Stimulated activated CD4-positive, alpha-beta T cell treated with anti-CD3 and anti-CD28 coated beads, Interleukin-2, amount 100 ng/mL, for 4 hours (primary cell): ENCODE measurements at places on chromosomes 4 and X.

DNA sequence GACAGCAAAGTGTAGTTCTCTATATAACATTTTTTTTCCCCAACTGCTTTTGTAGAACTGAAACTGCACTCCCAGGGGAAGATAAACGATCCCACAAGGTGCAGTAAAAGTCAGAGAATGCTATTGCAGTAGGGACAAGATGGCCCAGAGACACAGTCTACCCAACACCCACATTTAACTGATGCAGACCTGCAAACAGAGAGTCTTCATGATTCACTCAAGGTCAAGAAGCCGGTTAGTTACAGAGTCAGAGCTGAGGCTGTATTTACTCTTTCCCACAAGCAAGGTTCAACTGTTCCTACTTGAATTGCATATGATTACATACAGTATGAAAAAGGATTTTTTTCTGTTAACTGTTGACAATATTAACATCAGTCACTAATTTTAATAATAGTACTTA lies 654.6 kb downstream of the IL1RAPL1 start:
- no peak for DNase-seq

GRCh38 chrX:119573222-119573621 lies 1.1 kb upstream of the UBE2A start:
- DNase-seq: no peak

DNA sequence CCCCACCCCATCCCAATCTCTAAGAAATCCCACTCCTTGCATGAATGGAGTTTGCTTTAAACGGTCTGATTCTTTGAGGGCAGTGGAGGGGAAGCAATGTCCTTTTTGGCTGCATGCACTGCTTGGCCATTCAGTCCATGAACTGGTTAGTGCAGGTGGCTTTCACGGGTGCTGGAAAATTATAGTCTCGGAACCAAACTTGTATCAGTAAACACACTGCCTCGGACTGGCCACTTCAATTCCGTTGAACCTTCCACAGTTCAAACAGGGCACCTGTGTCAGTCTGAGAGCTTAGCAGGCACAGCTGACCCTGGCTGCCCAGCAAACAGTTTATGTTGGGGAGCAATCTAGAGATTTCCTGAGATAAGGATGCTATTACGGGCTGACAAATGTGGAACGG lies 255.6 kb downstream of the DHX15 start:
- DNase-seq: no peak

GRCh38 chrX:51743179-51743957 lies at the start of gene GSPT2:
TSS of gene GSPT2 (plus strand) at chrX:51743442. CDS start at chrX:51743627, 185 bp downstream.
- DNase-seq: peak; percentile 26

- DNase-seq: no peak
These were observed 1760.8 kb upstream of the PCDH10 start for GRCh38 chr4:131388277-131388676.

DNA sequence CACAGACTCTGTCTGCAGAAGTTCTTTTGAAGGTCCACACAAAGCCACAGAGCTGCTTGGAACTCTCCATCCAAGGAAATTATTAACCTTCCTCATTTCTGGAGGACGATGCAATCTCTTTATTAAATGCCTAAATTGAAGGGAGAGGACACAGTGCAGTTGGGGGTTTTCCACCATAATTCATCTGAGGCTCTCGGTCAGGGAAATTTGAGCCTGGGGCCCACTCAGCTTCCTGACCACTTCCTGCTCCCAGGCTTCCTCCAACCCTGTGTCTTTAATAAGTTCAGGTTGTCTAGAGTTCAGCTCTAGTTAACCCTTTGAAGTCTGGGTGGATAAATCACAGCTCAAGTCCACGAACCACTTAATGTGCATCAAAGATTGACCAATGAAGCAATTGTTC lies 58.5 kb downstream of the PRPS1 start:
- DNase-seq: no peak

DNA sequence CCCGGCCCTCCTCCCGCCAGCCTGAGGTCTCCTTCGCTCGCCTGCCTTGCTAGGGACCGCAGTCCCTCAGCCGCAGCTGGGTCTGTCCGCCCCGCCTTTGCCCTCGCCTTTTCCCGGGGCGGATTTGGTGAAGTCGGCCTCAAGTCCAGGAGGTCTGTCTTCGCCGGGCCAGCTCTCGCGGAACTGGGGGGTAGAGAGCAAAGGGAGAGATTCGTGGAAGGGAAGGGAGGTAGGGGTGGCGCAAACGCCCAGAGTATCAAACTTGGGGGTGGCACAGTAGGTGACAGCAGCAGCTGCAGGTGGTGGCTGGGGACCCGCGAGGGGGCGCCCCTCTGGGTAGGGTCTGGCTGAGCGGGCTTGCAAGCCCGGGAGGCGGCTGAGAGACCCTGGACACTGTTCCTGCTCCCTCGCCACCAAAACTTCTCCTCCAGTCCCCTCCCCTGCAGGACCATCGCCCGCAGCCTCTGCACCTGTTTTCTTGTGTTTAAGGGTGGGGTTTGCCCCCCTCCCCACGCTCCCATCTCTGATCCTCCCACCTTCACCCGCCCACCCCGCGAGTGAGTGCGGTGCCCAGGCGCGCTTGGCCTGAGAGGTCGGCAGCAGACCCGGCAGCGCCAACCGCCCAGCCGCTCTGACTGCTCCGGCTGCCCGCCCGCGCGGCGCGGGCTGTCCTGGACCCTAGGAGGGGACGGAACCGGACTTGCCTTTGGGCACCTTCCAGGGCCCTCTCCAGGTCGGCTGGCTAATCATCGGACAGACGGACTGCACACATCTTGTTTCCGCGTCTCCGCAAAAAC lies at the start of gene NPY2R:
Gene NPY2R (plus strand): TSS at position 379 of the 797 bp plus-strand sequence. CDS start 5,304 bp downstream, outside the sequence.
- no peak for DNase-seq

DNA sequence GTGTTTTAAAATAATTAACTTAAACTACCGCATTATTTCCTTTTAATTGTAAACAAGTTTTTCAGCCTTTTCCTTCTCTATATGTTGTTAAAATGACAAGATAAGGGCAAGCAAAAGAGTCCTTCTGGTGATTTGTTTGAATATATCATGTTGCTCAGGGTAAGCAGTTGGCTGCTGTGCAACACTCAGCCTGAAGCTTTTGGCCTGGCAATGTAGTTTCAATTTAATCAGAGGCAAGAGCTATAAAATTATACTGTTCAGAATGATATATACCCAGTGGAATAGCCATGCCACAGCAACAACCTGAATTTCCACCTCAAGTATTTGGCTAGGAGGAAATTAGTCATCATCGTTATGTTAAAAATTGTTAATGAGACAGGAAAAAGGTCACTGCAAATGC lies 53.4 kb downstream of the GRXCR1 start:
- no peak for DNase-seq

DNA sequence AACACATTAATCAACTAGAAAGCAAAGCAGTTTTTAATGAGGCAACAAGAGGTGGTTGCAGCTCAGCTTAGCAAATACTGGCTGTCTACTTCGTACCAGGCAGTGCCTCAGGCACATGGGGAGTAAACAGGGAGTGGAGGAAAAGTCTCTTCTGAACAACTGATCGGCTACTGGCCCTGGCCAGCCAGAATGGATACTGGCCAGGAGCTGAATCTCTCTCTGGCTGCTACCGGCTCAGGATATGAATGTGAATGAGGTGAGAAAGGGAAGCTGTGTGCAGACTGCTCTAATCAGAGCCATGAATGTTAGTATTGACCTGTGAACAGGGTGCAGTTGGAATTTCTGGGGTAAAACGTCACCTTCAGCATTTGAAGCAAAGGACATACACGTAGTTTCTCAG lies 77.3 kb downstream of the STK32B start:
- no peak for DNase-seq

DNA sequence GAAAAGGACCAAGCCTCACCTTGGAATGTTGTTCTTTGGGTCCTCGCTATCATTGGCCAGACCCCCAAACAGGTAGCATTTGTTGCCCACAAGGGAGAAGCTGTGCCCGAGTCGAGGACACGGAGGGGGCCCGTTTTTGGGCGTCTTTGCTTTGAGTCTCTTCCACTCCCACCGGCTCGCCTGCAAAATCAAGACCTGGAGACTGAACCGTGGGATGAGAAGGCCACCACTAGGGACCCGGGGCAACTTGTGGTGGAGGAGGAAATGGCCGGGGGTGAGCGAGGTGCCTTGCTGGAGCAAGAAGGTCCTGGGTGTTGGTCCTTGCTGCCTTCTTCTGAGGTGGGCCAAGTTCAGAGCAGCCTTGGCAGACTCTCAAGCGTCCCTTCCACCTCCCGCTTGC lies 7.5 kb downstream of the HCFC1 start:
- DNase-seq: no peak
